ENCODE measurements at places on chromosomes 16 and 17.
A peak's percentile ranks its signal among the peaks of the same experiment; 100 is the strongest.

DNA sequence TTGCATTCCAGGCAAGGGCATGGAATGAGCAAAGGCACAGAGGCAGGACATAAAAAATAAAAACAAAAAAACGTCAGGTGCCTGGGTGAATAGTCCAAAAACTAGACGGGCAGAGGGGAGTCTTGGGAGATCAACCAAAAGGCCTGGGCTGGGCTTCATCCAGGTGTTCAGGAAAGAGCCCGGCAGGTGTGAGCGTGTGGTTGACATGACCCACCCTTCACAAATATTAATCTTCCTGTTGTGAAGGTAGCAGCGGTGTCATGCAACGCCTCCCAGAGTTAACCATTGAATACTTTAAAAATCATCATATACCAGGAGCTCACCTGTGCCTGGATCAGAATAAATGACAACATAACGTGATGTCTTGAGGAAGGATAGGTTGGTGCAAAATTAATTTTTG lies 90.6 kb downstream of the USP22 start:
- DNase-seq: no peak

- DNase-seq: peak; percentile 58
These were observed 17.1 kb upstream of the CDH3 start for GRCh38 chr16:68627951-68628425.

- DNase-seq: no peak
These were observed at the start of gene OR3A2 for GRCh38 chr17:3385869-3386816. TSS of gene OR3A2 (minus strand) at chr17:3386308.

- DNase-seq: peak; percentile 71
These were observed 18.5 kb downstream of the ANKRD40 start for GRCh38 chr17:50689251-50689650.

DNA sequence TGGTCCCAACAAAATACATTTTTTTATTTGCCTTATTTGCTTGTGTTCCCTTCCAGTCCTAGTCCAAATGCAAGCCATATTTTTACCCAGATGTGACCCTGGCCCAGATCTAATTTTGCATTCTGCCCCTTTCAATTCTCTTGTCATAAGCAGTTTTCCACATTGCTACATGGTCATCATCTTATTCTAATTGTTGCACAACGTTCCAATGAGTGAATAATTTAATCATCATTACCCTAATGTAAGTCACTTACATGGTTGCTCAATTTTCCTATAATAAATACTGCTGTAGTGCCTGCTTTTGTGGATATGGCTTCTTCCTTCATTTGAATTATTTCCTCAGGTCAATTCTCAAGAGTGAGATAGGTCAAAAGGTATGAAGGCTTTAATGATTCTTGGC lies 12.8 kb downstream of the RSAD1 start:
- DNase-seq: no peak

- DNase-seq: peak; percentile 32
These were observed 15.5 kb upstream of the SALL1 start for GRCh38 chr16:51166541-51166940.

DNA sequence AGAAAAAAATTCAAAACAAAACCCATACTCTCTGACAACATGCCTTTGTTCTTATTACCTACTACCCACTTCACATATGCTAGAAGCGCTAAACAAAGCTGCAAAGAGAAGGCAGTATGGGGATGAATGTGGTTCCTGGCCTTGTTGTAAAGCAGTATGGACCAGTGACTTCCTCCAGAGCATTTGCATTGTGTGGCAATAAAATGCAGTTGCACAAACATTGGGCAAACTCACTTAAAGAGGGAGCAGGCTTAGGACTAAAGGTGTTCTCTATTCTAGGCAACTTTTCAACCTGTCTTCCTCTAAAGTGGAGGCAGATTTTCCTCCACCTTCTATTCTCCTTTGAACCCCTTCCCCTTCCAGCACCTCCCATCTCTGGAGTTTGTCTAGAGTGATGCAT lies 17.1 kb downstream of the TMIGD1 start:
- DNase-seq: no peak

DNA sequence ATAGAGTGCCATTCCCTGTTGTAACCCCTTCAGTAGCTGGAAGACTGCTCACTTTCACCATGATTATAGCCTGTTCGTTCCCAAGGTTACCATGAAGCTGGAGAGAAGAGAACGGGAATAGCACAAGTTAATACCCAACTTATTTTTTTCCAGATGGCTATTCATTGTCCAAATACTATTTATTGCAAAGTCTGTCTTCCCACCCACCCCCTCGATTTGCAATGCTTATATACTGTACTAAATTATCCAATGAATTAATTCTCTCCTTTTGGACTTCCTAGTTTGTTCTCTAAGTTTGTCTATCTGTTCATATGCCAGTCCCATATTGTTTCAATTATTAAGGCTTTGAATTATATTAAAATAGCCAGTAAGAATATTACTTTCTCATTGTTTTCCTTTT lies 231.0 kb downstream of the RAB11FIP4 start:
- DNase-seq: no peak

DNA sequence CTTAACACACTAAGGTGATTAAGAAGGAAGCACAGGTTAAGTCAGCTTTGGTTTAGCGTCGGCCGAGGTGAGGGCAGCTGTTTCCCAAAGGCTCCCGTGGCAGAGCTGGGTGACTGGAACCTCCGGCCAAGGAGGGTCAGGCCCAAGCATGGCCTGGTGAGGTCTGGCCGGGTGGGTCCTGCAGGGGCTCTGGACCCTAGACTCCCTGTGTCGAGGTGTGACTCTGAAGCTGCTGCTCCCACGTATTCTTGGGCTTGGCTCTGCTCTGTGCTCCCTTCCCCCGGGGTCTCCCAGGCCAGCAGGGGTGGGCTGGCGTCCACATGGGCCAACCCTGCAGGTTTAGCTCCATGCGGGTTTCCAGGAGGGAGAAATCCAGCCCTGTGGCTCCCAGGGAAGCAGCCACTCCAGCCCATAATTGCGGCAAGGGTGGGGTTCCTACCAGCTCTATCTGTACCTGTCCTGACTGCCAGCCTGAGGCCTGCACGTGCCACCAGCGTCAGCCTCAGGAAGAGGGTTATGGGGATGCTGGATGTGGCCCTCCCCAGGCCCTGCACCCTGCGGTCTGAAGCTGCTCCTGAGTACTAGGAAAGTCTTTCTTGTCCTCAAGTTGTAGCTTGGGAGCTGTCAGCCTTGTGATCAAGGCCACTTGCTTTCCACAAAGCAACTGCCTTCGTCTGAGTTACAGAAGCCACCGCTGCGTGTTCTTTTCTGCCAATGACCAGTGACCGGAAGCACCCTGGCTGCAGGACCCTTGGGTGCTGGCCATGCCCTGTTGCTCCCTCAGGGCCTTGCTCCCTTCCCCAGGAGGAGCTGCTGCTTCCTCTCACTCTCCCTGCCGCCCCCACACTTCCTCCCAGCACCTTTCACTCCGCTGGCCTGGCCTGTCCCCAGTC lies 4.8 kb downstream of the CDK5R1 start:
- no peak for DNase-seq

- no peak for DNase-seq
These were observed 38.8 kb upstream of the ANKFN1 start for GRCh38 chr17:56114469-56114868.

DNA sequence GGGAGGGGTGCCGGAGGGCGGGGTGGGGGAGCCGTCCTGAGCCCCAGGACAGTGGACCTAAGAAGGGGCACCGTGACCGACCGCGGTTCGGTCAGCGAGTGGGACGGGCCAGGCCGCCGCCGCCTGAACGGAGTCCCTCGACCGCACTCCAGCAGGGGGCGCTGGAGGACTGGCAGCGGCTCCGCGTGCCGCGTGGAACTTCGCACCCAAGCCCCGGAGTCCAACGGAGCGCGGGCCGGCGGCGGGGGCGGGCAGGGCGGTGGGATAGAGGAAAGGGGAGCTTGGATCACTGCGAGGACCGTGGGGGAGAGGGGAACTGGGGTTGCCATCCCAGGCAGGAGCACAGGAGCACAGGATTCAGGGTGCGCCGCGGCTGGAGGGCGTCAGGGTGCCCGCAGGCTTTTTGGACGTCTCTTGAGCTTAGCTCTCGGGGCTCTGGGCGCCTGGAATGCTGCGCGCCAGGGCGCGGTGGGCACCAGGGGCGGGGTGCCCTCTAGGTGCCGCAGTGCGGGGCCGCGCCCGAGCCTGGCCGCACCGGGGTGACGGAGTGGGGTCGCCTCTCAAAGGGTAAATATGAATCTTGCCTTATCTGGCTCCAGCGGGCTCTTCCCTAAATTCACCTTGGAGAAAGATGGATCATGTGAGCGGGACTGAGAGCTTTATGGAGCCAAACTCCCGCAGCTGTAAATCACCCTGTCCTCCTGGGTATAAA lies 379 bp upstream of the OTOP2 start:
- DNase-seq: peak; percentile 46

DNA sequence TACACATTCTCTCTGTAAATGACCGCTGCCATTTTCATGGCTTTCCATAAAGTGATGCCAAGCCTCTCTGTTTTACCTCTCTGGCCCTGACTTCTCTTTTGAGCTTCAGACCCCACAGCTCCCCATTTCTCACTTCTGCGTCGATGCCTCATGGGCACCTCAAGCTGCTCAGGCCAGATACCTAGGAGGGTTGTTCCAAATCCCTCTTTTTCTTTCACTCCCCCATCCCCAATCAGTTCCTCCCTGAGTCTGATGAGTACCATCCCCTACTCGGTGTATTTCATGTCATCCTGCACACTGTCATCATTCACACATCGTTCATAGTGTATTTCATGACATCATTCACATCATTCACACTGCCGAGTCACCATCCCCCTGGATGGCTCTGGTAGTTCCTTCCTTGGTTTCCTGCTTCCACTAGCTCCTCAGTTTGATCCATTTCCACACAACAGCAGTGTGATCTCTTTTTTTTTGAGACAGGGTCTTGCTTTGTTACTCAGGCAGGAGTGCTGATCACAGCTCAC lies 43.1 kb downstream of the NTN1 start:
- DNase-seq: no peak

DNA sequence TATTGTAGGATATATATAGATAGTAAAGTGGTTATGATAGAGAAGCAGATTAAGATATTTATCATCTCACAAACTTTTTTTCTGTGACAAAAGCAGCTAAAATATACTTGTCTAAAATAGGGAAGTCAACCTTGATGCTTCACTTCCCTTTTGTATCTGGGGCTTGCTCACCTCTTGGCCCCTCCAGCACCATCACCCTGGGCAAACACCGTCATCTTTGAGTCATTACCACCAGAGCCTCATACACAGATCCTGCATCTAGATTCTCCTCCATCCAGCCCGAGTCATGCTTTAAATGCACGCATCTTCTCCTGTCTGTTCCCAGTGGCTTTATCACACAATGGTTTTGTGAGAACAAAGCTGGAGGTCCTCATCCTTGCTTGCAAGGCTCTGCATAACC lies 1062.7 kb upstream of the EEF2KMT start:
- no peak for DNase-seq

DNA sequence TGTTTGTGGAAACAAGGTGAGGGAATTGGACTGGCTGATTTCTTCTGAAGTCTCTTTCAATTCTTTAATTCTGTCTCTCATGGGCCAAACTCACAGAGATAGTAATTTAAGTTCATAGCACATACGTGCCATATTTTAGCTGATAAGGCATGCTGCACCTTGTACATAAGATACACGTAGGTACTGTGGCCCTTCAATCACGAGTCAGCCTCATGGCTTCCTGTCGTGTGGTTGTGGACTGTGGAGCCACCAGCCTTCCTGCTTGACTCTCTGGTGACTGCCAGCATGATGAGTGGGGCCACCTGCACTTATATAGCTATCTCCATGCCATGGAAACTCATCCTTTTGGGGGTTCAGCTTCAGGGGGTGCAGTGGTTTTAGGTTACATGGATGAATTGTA lies 25.1 kb downstream of the KSR1 start:
- no peak for DNase-seq

DNA sequence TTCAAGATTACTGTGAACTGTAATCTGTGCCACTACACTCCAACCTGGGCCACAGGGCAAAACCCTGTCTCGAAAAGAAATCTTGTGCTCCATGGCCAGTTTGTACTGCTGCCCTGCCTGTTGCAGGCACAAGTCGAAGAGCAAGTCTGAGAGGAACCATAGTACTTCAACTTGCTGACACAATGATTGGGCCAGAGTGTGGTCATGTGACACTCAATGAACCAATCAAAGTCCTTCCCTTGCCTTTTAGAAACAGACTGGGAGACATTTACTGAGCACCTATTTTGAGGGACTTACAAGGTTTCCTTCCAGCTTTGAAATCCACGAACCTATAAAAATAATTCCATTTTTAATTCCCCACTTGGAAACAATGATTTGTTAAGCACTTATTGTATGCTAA lies 39.8 kb upstream of the TMC5 start:
- peak; percentile 5 for DNase-seq

GRCh38 chr17:59479141-59479540 lies 86.3 kb upstream of the DHX40 start:
- no peak for DNase-seq

GRCh38 chr17:61444831-61445230 lies 7.4 kb upstream of the TBX4 start:
- DNase-seq: peak; percentile 80

DNA sequence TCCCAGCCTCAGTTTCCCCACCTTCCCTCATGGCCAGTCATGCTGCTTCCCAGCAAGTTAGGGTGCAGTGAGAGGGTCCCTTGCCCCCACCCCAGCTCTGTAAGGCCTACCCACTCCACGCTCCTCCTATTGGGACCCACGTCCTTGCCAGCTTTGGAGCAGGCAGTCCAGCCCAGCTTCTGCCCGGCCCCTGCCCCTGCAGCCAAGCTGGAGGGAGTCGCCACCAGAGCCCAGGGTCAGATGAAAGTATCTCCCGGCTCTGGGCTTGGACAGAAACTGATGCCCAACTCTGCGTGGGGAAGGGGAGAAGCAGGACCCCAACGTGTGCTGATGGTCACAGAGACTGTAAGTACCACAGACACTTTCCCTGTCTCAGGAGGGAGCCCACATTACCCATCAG lies 32.6 kb downstream of the SDK2 start:
- DNase-seq: no peak

DNA sequence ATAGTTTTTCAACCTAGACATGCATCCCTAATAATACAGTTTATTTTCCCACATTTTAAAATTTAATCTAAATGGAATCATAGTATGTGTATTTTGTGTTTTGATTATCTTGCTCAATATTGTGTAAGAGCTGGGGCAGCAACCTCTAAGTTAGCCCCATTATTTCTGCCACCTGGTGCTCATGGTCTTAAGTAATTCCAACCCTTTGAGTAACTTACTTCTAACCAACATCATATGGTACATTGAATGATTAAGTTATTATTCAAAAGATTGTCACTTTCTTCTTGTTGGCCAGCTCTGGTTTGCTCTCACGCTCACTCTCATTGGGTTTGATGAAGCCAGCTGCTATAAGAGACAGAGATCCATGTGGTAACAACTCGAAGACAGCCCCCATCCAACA lies 3.9 kb upstream of the KRTAP4-3 start:
- DNase-seq: peak; percentile 15

GRCh38 chr17:29710520-29710884 lies 87.8 kb upstream of the CORO6 start:
- DNase-seq: no peak

All from EH (cell line).